ENCODE measurements at places on chromosomes 5 and 9. TPM values are rescaled to one million over a fixed set of nuclear protein-coding genes. Genes with fewer than 3 reads are reported as not detected.

DNA sequence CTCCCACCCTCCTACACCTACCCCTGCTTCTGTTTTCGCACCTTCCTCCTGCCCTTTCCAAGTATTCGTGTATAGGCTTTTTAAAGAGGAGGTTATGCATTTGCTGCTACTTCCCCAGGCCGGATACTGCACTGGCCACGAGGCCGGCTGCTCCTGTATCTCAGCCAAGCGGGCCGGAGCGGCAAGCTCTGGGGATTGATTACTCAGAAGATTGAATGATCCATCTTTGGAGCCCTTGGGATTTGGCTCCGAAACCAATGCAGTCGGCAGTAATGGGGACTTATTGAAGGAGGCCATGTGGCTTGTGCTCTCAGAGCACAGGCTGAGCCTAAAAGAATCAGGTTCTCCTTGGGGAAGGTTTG, 405.3 kb downstream of the TLE4 start:
- no peak for DNase-seq

- no peak for DNase-seq
Measured at GRCh38 chr5:122114501-122114900, 14.8 kb upstream of the ZNF474 start.

DNA sequence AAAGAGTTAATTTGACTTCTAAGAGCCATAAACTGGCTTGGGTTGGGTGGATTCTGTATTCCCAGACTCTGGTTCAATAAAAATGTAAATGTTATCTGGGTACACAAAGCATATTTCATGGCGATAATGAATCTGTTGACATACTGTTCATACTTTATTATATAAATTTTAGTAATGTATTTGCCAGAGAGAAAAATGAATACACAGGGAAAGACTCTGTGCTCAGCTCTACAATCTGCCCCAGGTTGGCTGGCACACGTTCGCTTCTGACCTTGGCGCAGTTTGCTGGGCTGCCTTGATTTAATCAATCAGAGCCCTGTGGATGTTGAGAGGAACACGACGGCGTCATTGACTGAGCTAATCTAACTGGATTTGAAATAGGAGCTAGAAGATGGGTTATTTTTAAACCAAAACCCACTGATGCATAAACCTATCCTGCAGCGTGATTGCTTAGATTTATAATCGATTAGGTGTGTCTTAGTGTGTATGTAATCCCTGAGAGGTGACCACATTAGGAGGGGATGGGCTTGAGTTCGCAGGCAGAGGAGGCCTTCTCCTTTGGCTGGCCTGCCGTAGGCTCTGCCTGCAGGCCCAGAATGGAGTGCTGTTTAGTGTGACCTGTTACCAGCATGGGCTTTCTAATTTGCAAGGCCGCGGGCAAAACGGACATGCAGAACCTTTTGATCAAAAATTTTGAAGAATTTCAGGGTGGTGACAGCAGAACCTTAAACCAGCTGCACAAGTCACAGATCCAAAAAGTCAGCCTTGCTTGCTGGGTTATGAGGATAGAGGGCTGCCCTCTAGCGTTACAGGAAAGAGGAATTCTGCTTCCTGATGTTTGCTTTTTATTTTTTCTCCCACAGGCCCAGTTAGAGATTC, 3.9 kb upstream of the ADCY2 start:
- no peak for DNase-seq

GRCh38 chr5:6599739-6600138, 33.1 kb downstream of the NSUN2 start:
- DNase-seq = no peak

DNA sequence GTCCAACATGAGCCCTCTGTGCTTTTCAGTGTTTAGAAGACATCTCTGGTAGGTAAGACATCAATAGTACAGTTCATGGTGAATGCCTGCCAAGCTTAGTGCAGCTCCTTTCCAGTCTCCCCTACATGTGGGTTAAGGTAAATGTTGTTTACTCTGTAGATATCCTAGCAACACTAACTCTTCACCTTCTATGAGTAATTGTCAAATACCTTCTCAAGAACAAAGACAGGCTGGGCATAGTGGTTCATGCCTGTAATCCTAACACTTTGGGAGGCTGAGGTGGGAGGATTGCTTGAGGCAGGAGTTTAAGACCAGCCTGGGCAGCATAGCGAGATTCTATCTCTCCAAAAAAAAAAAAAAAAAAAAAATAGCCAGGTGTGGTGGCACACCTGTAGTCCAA, 18.7 kb upstream of the RASGRF2 start:
- DNase-seq = peak; percentile 40

GRCh38 chr5:16573401-16573800, 43.4 kb downstream of the RETREG1 start:
- DNase-seq = no peak

DNA sequence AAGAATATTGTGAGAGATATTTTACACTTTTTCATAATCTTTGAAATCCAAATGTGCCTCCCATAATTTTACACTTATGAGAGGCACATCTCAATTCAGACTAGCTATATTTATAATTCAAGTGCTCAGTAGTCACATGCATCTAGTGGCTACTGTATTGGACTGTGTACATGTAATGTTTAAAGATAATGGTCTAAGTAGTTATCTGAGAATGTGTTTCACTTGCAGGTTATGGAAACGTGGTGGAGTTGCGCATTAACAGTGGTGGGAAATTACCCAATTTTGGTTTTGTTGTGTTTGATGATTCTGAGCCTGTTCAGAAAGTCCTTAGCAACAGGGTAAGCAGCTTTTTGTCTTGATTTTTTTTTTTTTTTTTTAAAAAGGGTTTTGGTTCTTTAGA, 28.8 kb downstream of the G3BP1 start:
- no peak for DNase-seq

- DNase-seq = no peak
Measured at GRCh38 chr5:76849419-76850291, at the start of gene S100Z. Gene S100Z (plus strand): TSS chr5:76850014. CDS start chr5:76875360, 25,346 bp downstream.

DNA sequence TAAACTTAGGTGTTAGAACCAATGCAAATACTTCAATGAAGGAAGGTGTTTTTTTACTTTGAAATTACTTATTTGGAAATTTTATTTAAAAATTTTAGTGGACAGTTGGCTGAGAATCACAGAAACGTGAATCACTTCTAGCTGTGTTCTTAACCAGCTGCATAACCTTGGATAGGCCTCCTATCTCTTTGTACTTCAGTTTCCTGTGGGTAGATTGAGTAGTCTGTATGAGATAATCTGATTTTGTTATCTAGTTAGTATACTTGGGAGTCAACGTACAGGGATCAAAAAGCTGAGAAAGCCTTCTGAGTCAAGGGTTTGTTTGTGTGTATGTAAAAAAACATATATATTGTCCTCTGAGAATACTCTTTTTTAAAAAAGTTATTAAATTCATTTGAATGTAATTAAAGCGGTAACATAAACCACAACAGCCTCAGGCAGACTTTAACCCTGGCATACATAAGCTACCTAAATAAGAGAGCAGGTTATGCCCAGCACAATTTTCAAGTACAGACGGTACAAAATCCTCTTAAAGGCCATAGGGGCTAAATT, 38.1 kb upstream of the ZCCHC7 start:
- no peak for DNase-seq

- no peak for DNase-seq
Measured at GRCh38 chr5:60959156-60959555, 14.2 kb downstream of the NDUFAF2 start.

GRCh38 chr5:127358284-127358683, 67.7 kb downstream of the MEGF10 start:
- DNase-seq = no peak

GRCh38 chr5:6752782-6753181, 39.5 kb downstream of the TENT4A start:
- no peak for DNase-seq

GRCh38 chr5:73558950-73559349, 6.5 kb downstream of the ANKRA2 start:
- no peak for DNase-seq

- peak; percentile 93 for DNase-seq
Measured at GRCh38 chr5:132090107-132090506, 16.5 kb downstream of the CSF2 start.

GRCh38 chr9:129309041-129309430, 131.0 kb upstream of the IER5L start:
- DNase-seq = no peak

GRCh38 chr5:135208903-135209721, 175.1 kb upstream of the PITX1 start:
- DNase-seq = peak; percentile 76

DNA sequence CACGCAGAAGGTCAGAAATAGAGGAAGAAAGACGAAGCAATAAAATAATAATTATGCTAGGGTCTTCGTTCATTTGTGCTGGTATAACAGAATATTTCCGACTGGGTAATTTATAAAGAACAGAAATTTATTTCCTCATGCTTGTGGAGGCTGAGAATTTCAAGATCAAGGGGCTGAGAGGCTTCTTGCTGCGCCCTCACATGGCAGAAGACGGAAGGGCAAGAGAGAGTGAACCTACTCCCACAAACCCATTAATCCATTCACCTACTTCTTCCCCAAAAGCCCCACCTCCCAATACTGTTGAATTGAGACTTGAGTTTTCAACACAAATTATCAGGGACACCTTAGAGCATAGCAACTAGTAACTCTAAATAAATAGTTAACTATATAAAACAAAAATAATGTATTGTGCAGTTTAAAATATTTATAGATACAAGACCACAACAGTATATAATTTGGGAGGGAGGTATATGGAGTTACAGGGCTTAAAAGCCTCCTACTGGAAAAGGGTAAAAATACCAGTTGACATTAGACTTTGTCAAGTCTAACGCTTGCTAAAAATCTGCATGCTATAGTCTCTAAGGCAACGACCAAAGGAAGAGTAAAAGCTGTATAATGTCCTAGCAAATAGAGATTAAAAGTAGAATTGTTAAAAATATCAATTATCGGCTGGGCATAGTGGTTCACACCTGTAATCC, 40.3 kb upstream of the NAA35 start:
- DNase-seq = no peak

- no peak for DNase-seq
Measured at GRCh38 chr5:6069496-6070185, 308.7 kb downstream of the MED10 start.

- DNase-seq = no peak
Measured at GRCh38 chr9:101254733-101255433, 129.9 kb downstream of the BAAT start.

DNA sequence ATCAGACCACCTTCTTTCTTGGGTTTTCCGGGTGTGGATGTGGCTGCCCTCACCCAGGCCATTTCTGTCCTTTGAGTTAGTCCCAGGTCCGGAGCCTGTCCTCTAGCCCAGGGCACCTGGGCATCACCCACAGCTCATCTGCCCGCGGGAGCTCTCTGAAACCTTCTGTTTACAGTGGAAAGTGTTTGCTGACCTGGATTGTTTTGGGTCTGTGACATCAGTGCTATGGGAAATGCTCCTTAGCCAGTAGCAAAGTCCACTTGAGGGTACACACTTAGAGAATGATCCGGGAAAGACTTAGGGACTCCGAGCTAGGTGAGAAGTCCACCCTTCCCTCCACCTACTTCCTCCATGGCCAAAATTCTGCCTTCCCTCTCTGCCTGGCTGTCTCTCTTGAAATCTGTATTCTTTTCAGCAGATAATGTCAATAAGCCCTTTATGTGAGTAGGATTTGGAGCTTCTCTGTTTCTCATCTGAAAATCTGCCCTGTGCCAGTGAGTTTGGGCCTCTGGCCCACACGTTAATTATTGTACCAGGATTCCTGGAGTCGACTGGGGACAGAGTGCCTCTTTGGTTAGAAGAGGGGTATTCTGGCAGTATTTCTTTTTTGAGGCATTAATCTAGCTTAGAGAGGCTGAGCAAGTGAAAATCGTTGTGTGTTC, 19.9 kb downstream of the ABLIM3 start:
- DNase-seq = no peak

- DNase-seq = no peak
Measured at GRCh38 chr5:80105698-80106439, 70.7 kb downstream of the THBS4 start.

GRCh38 chr5:36915653-36916052, 39.1 kb downstream of the NIPBL start:
- no peak for DNase-seq

The CCDC187 gene
- total RNA-seq = 0.03 TPM

The WNK2 gene
- 0.04 TPM for total RNA-seq

The PITX1 gene
- total RNA-seq = 0.56 TPM

The TPPP gene
- total RNA-seq = 0.14 TPM

The SH3RF2 gene
- 37.1 TPM for total RNA-seq

The PTCD2 gene
- 10.3 TPM for total RNA-seq

The SYK gene
- total RNA-seq = 6.1 TPM

The GPR150 gene
- not detected for total RNA-seq

The SIT1 gene
- not detected for total RNA-seq

The SLC25A2 gene
- not detected for total RNA-seq

The TEX48 gene
- total RNA-seq = not detected

Data from foreskin keratinocyte (primary cell).